Activated T-cell treated with anti-CD3 and anti-CD28 coated beads, Interleukin-2, amount 50 U/mL, for 1 hour (primary cell): ENCODE measurements at places on chromosomes 1 and 21.

DNA sequence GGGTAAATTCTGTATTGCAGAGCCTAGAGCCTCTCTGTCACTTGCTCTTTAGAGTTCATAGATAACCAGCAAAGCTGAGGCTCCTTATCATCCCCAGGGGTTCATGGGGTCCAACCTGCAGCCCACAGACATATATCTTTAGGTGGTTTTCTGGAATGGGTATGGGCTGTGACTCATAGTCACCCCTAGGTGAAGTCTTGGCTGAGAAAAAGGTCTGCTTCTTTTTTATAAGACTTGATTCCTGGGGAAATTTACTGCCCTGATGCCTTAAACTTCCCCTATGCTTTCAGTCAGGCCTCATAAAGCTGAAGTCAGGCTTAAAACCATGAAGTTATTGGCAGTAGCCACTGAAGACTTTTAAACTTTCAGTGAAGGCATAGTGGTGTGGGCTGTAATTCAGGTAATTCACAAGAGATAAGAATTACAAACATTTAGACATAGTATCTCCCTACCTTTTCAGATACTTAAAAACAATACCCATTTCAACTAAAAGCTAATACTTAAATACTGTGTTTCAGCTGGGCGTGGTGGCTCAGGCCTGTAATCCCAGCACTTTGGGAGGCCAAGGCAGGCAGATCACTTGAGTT lies 46.8 kb downstream of the MACO1 start:
- no peak for DNase-seq

DNA sequence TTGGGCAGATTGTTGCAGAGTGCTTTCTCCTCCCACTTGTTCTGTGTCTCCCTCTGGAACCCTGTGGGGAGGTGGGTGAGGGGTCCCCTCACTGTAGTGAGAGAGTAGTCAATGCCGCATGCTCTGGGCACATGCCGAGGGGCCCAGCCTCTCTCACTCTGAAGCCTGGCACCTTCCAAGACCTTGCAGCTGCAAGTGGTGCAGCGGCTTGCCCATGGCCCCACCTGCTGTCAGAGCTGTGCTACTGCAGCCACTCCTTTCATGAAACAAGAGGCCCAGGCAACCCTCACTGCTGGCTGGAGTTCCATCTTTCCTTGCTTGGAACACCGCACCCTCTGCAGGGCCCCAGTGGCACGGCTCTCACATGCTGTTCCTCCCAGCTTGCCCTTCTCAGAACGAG lies 58.4 kb upstream of the COL6A1 start:
- DNase-seq, result peak; percentile 77

- DNase-seq, result no peak
Measured at GRCh38 chr21:31354122-31354521, 10.1 kb upstream of the TIAM1 start.

GRCh38 chr1:185467122-185467521 lies 150.1 kb upstream of the IVNS1ABP start:
- no peak for DNase-seq

GRCh38 chr1:3609016-3609768 lies 2.1 kb downstream of the MEGF6 start:
- DNase-seq, result no peak

GRCh38 chr1:191457889-191458288 lies 700.4 kb upstream of the RGS18 start:
- no peak for DNase-seq

DNA sequence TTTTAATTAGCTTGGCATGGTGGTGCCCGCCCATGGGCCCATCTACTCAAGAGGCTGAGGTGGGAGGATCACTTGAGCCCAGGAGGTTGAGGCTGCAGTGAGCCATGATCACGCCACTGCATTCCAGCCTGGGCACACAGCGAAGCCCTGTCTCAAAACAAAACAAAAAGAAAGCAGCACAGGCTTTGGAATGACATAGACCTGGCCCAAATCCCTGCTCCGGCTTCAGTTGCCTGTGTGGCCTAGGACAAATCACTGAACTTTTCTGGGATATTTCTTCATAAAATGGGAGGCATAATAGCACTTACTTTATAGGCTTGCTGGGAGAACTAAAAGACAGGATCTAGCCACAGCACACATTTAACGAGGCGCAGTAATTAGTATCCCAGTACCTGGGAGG lies 2.4 kb downstream of the PEAR1 start:
- no peak for DNase-seq

DNA sequence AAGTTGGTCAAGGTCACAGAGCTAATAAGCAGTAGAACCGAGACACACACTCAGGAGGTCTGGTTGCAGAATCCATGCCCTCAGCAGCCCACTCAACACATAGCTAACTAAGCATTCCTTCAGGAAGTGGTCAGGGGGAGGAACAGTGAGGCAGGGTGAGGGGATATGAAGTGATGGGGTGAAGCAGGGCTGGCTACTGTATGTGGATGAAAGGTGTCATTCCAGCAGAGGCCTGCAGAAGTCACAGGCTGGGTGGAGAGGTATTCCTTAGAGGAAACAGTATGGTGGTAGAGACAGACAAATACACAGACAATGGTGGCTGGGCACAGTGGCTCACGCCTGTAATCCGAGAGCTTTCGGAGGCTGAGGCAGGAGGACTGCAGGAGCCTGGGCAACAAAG lies 14.1 kb downstream of the TMCO4 start:
- no peak for DNase-seq

DNA sequence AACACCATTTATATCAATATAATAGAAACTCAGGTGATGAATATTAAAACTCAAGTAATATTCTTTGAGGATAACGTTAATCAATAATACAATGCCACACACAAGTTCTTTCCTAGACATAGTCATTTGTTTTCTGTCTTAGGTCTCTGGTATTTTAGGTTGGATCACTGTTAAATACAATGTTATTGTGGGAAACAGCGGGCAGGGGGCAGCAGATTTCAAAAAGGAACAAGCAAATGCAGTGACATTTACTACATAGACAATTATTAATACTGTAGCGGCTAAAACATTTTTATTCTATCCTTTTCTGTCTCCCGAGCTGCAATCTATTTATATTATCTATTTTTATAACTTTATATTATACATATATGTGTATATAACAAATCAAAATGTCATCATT lies 186.4 kb upstream of the ZNHIT6 start:
- DNase-seq, result no peak
